LHCN-M2 (cell line): ENCODE measurements at places on chromosomes 12 and 14. TPM values are rescaled to one million over a fixed set of nuclear protein-coding genes. Genes with fewer than 3 reads are reported as not detected.
A peak's percentile ranks its signal among the peaks of the same experiment; 100 is the strongest.

The SLC6A13 gene
- total RNA-seq = 0.11 TPM in 1 of 2 replicates, not detected in the other

The GPRC5D gene
- not detected in 2 replicates for total RNA-seq

The MYRFL gene
- total RNA-seq = not detected in 2 replicates

The RNASE7 gene
- not detected in 2 replicates for total RNA-seq

The ETV6 gene
- total RNA-seq = 3.9 and 5.3 TPM in 2 replicates

The SMIM41 gene
- total RNA-seq = not detected in 2 replicates

The LGR5 gene
- total RNA-seq = 0.06 TPM in 2 replicates

The PSMB11 gene
- not detected in 2 replicates for total RNA-seq

The SERPINA10 gene
- total RNA-seq = not detected in 2 replicates

DNA sequence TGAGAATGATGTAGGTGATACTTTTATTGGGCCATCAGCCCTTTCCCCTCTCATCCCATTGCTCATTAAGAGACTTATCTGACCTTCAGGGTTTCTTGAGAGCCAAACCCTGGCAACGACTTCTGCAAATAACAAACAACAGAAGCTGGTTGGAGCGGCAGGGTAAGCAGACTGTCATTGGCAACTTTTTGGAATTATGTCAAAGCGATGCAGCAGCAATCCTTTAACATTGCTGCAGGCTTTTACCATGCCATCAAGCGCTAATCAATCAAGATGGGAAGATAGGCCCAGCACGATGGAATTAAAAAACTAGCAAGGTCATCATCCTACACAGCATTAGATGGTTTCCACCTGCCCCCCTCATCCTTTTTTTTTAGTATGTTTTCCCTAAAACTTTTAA is 406.1 kb upstream of the PDE3A start:
- no peak for DNase-seq

DNA sequence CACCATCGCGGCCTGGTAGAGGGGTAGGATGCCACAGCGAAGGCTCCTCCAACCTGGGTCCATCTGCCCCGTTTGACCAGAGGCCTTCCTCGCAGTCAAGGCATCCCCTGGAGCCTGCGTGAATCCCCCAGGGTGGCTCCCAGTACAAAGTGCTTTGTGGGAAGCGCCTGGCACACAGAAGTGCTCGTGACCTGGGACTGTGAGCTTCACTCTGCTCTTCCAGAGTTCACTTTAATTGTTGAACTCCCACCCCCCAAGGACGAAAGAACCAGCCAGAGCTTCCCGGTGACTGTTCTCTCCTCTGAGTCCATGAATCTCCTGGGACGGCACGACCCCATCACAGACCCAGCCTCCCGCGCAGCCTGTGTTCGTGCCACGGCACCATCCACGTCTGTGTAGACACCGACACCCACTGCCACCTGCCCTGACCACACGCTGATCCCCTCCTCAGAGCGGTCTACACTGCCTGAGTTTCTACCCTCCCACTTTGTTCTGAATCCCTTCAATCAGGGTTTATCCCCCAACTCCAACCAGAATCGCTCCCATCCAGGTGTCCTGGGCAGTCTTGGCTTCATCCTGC is 15.9 kb downstream of the P2RX2 start:
- DNase-seq = no peak

- DNase-seq = peak; percentile 91
Observed at GRCh38 chr12:119692997-119693396, 25.1 kb downstream of the PRKAB1 start.

DNA sequence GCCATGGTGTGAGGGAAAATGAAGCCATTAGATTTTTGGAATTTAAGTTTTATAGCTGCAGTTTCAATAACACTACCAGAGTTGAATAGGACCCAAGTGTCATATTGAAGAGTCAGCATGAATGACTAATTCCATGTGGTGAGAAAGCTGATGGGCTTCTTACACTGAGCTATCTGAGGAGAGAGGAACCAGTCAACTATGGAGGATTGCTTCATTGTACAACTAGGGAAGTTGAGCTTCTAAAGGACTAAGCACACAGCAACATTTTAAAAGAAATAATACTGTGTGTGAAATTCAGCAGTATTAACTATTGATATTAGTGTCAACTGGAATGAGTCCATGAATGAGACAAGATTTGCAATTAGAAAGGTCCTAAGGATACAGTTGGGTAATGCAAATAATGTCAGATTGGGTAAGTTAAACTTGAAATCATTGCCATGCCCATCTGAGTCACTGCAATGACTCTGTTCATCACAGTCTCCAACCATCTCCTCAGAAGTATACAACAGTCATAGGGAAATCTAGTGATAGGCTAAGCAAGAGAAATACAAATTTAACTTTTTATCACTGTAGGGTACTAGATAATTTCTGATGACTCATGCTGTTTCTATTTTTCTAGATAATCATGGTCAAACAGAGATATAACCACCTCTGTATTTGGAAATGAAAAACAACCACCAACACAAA is 394.2 kb downstream of the FSCB start:
- DNase-seq = no peak

DNA sequence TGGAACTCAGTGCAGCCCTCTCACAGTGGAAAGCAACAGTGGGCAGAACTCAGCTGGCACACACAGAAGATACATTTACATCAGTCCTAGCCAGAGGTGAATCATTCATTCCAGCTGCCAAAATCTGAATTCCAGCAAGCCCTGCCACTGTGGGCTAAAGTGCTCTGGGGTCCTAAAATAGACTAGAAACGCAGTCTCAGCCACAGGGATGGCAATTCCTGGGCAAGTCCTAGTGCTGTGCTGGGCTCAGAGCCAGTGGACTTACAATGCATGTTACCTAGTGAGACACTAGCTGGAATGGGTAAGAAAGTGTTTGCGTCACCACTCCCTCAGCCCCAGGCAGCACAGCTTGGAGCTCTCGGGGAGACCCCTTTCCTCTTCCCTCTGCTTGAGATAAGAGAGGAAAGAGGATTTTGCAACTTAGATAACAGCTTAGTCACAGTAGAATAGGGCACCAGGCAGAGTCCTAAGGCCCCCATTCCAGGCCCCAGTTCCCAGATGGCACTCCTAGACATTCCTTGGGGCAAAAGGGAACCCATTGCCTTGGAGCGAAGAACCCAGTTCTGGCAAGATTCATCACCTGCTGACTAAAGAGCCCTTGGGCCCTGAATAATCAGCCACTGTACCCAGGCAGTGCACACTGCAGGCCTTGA is 592.9 kb downstream of the FSCB start:
- DNase-seq = no peak

- no peak for DNase-seq
Observed at GRCh38 chr14:67457782-67458181, 30.7 kb downstream of the TMEM229B start.

GRCh38 chr12:105721051-105721825 is 390.7 kb downstream of the C12orf75 start:
- no peak for DNase-seq

DNA sequence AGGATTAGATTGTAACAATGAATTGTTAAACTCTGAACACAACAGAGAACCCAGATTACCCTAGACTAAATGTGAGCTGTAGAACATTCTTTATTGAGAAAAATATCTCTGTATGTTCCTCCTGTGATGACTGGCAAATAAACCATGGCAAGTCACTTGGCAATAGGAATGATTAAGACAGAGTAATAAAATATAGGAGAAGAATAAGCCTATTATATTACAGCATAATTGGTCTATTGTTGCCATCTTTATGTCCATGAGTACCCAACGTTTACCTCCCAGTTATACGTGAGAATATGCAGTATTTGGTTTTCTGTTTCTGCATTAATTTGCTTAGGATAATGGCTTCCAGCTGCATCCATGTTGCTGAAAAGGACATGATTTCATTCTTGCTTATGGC is 211.2 kb upstream of the AVPR1A start:
- DNase-seq = no peak

GRCh38 chr12:237026-237815 is 23.3 kb upstream of the SLC6A12 start:
- no peak for DNase-seq

GRCh38 chr12:96447256-96447655 is 42.1 kb upstream of the CFAP54 start:
- no peak for DNase-seq

GRCh38 chr12:12180575-12180974 is 86.3 kb downstream of the LRP6 start:
- no peak for DNase-seq

GRCh38 chr12:120733574-120733973 is 7.9 kb downstream of the ACADS start:
- no peak for DNase-seq

DNA sequence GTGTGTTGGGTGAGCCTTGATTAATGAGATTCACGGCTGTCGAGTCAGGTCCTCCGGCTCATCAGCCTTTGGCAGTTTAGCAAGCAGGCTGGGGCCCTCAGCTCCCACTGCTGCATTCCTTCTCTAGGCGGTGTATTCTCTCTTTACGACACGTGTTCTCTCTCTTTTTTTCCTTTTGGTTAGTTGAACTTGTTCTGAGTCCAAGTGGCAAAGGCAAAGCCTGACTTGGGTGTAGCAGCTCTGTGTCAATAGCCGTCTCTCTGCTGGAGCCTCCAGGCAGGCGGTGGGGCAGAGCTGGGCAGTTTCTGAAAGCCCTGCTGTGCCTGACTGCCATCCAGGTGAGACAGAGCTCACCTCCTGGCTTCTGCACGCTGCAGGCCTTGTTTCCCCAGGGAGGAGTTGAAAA is 46.6 kb downstream of the SUSD6 start:
- DNase-seq = no peak

DNA sequence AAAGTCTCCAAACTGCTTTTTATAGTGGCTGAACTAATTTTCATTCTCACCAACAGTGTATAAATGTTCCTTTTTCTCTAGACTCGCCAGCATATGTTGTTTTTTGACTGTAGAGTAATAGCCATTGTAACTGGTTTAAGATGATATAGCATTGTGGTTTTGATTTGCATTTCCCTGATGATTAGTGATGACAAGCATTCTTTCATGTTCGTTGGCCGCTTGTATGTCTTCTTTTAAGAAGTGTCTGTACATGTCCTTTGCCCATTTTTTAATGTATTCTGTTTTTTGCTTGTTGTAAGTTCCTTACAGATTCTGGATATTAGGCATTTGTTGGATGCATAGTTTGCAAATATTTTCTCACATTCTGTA is 404.9 kb downstream of the FLRT2 start:
- no peak for DNase-seq

- DNase-seq = peak; percentile 61
Observed at GRCh38 chr14:53180272-53181221, 27.4 kb upstream of the DDHD1 start.

- DNase-seq = no peak
Observed at GRCh38 chr14:105083926-105084685, 18.9 kb upstream of the GPR132 start.

DNA sequence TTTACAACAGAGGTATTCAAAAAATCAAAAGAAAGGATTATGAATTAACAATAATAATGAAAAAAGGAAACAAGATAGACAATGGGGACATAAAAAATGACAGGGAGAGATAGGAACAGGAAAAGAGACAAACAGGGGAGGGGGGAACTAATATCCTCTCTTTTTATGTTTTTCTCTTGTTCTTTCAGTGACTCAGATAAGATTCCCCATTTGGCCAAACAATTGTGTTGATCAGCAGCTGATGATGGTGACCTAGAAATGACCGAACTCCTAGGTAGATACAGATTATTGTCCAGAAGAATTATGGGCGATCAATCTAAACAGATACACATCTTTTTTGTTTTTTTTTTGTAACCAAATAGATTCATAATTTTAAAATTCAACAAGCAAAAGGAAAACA is 1277.2 kb upstream of the FLRT2 start:
- no peak for DNase-seq

- no peak for DNase-seq
Observed at GRCh38 chr14:105882626-105883025, 356.2 kb downstream of the TMEM121 start.

DNA sequence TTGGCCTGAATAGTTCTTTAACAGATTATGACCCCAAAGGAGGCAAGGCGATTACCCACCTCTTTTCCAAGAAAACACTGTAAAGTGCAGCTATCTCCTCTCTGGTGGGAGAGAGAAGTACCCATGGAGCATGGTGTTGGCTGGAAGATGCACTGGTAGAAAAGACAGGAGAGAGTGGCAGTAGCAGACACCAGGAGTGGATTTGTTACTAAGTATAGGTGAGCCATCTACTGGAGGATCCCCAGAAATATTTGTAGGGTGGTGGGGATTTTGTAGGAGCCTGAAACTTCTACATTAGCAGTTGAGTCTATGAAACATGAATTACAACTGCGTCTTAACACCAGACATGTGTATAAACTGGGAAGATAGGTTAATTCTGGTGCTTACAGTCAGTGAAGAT is 148.0 kb downstream of the SLC38A4 start:
- peak; percentile 68 for DNase-seq

GRCh38 chr14:63383776-63384367 is 65.1 kb upstream of the GPHB5 start:
- DNase-seq = no peak

GRCh38 chr12:80798281-80798680 is 81.6 kb downstream of the MYF5 start:
- DNase-seq = no peak

DNA sequence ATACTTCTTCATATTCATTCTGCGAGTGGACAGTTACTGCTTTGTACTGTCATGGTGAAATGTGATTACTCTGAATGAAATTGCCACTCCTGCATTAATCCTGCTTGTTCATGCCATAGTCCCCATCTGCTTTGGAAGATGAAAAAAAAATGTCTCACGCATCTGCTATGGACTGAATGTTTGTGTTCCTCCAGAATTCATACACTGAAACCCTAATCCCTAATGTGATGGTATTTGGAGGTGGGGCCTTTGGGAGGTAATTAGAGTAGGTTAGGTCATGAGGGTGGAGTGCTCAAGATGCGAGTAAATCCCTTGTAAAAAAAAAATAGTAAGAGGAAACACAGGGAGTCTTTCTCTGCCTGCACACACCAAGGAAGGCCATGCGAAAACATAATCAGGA is 427.2 kb downstream of the TMTC2 start:
- DNase-seq = no peak

- DNase-seq = no peak
Observed at GRCh38 chr12:131333621-131334440, 377.1 kb upstream of the SFSWAP start.
